Osteoblast (primary cell): ENCODE measurements at places on chromosomes 16 and 17. TPM values are rescaled to one million over a fixed set of nuclear protein-coding genes. Genes with fewer than 3 reads are reported as not detected.

GRCh38 chr16:88846088-88846487, 10.7 kb downstream of the GALNS start:
- H3K36me3 ChIP-seq: no peaks in the 10 kb centered on the region
- H3K27ac ChIP-seq: no peak overlapping the region
- H3K27me3 ChIP-seq: no peaks in the 10 kb centered on the region

GRCh38 chr17:35218915-35219314, 24.0 kb upstream of the SLFN5 start:
- no peaks in the 10 kb centered on the region for H3K4me1 ChIP-seq
- DNase-seq: no peak
- H3K27me3 ChIP-seq: no peaks in the 10 kb centered on the region
- H3K27ac ChIP-seq: no peak overlapping the region

DNA sequence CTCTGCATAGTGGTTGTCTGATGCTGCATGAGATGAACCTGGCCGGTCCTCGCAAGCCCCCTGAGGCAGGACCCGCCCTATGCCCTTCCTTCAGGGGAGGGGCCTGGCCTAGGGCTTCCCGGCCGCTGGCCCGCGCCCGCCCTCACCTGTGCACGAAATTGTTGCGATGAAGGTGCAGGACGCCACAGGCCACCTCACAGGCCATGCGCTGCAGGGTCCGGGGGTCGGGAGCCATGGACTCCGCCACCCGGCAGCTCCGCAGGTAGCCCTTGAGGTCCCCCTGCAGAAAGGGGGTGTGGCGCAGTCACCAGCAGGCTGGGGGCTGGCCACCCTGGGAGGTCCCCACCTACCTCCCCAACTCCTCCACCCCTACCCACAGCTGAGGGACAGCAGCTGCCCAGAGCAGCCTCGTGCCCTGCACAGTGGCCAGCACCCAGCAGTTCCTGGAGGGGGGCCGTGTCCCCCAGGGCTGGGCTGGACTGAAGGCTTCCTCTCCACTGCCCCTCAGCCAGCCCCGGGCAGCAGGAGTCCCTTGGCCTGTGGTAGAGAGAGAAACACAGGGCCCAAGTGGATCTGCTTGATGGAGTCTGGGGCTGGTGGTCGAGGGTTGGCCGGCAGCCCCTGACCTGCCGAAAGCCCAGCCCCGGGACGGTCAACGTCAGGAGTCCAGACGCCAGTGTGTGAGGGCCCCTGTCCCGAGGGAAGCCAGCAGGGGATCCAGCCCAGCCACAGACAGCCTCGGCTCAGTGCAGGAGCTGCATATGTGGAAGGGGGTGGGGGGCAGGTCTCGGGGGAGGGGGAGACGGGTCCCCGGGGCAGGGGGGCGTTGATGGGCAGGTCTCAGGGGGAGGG, 38.8 kb upstream of the PVALEF start:
- H3K36me3 ChIP-seq: no peaks in the 10 kb centered on the region
- H3K27ac ChIP-seq: no peak overlapping the region
- DNase-seq: no peak
- no peaks in the 10 kb centered on the region for H3K4me1 ChIP-seq
- H3K27me3 ChIP-seq: peaks cover 9% of the 10 kb centered on the region

RHBDL3 gene
- under 0.01 TPM in 2 replicates for total RNA-seq

DNA sequence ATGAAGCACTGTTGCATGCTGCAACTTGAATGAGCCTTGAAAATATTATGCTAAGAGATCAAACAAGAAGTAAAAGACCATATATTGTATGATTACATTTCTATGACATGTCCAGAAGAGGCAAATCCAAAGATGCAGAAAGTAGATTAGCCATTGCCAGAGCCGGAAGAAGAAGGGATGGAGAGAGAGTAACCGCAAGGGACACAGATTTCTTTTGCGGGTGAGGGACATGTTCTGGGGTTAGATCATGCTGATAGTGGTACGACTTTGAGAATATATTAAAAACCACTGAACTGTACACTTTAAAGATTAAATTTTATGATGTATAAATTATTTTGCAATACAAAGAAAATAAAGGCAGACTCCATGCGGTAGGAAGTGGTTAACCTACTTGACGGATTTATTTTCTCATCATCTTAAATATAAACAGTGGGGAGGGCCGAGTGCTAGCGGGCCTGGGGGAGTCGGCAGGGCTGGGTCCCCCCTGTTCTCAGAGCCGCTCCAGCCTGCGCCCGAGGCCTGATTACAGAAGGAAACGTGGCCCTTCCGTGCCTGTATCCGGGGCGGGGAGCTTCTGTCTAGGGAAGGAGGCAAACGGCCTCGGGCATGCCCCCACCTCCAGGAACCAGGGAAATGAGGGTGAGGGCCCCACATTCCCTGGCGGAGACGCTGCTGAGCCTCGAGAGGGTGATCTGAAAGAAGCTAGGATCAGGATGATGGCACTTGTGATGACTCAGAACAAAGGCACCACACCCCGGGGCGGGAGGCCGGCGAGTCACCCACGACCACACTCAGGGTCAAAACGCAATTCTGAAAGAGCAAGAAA, 48.0 kb downstream of the SHCBP1 start:
- no peaks in the 10 kb centered on the region for H3K36me3 ChIP-seq
- H3K27me3 ChIP-seq: no peaks in the 10 kb centered on the region

DNA sequence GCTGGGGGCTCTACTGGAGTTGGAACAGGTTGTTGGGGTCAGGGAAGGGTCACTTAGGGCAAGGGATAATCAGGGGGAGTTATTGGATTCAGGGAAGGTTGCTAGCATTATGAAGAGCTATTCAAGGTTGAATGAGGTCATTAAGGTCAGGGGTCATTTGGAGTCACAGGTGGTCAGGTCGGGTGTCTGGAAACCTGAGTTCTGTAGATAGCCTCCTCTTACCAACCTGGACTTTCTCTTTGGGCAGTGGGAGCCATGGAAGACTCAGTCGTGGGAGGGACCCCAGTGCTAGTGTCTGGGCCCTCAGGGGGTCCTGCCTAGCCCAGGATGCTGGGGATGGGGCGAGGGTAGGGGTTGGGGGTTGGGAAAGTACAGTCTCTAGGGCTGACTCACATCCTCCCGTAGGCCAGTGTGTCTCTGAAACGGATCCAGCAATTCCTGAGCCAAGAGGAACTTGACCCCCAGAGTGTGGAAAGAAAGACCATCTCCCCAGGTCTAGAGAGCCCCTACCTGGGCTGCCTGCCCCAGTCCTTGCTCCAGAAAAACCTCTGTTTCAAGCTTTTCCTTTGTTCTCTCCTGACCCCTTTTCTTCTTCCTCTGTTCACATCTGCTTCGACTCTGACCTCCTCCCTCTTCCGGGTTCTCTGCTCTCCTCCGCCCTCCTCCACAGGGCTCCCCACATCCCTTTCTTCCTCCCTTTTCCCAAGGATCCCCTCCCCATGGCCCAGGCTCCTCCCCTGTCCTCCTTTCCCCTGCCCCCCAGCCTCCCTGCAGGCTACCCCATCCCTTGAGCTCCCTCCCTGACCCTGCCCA, 33.5 kb downstream of the ABCC3 start:
- H3K4me3 ChIP-seq: no peak overlapping the region
- H3K4me1 ChIP-seq: peaks cover 23% of the 10 kb centered on the region
- no peaks in the 10 kb centered on the region for H3K36me3 ChIP-seq
- peak overlapping the region; percentile 49 for H3K27ac ChIP-seq
- peak; percentile 89 for DNase-seq

OMG gene
- total RNA-seq: 0.72 and 0.88 TPM in 2 replicates

DNA sequence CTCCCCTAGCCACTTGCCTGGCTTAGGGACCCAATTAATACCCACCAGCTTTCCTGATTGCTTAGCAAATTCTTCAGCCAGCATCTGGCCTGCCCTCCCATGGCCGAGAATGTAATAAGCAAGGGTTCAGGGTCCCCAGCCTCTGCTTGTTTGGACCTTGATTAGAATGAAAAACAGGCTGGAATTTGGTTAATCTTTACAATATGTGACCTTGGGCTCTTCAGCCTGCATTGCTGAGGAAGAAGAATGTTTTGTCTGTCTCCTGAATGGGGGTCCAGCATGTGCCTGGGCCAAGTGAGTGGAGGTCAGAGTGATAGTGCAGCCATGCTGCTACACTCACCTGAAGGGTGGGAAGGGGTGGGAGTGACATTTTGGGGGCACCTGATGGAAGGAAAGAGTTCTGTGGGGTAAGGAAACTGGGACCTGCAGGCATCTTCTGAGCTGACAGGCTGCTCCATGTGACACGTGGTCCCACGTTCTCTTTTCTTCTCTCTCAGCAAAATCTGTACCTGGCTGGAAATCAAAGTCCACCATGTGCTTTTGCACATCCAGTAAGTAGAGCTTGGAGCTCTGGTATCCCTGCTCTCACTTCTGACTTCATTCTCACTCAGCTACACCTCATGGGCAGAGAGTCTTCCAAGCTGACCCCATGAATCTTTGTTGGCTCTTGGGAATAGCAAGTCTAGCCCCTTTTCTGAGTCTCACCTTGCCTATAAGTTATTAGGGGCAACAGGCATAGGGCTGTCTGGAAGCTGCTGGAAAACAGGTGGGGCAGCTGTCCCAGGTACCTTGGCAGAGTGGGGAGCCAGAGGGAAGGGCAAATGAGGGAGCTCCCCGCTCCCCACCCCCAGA, 5.3 kb downstream of the TMEM106A start:
- no peak overlapping the region for H3K4me3 ChIP-seq
- peaks cover 68% of the 10 kb centered on the region for H3K36me3 ChIP-seq

GRCh38 chr16:72172105-72173034, at the start of gene PMFBP1:
Gene PMFBP1 (minus strand): TSS chr16:72172155. CDS start chr16:72171208, 947 bp downstream.
- H3K27me3 ChIP-seq: no peaks in the 10 kb centered on the region
- H3K27ac ChIP-seq: no peak within 1 kb of the TSS
- no peak for DNase-seq
- no peak within 1 kb of the TSS for H3K4me3 ChIP-seq

- no peak for DNase-seq
- H3K27me3 ChIP-seq: no peaks in the 10 kb centered on the region
- peaks cover 17% of the 10 kb centered on the region for H3K36me3 ChIP-seq
- peak overlapping the region; percentile 64 for H3K27ac ChIP-seq
Measured at GRCh38 chr16:46974352-46974751, 878 bp upstream of the DNAJA2 start.

DNA sequence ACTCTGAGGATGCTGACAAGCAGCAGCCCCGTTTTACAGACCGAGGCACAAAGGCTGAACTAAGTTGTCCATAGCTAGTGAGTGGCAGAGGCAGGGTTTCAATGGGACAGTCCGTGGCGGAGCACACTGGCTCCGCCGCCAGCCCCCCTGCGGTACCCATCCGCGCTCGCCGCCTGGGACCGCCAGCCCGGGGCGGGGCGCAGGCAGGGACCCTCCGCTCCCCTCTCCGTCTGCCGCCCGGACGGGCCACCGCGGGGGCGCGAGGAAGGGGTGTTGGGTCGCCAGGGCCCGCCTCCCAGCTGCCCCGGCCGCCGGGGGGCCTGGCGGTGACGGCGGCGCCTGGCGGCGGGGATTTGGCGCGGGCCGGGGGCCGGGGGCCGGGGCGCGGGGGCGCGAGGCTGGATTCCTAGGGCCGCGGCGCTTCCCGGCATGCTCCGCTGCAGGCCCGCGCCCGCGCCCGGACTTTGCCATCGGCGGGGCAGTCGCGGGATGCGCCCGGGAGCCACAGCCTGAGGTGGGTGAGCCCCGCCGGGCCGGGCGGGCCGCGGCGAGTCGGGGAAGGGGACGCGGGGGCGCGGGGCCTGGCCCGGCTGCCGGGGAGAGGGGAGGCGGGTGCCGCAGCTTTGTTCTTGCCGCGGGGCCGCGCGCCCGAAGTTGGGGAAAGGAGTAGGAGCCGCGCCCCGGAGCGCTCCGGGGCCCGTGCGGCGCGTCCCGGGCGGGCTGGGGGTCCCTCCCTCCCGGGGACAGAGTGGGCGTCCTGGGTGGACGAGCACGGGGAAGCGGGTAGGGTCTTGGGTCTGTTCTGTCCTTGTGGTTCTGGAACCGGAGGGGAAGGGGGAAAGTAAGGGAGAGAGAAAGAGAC, at the start of gene TMEM98:
TSS of gene TMEM98 (plus strand) at position 430 of the 862 bp plus-strand sequence. CDS start 3,376 bp downstream, outside the sequence.
- H3K36me3 ChIP-seq: peaks cover 4% of the 10 kb centered on the region
- peak within 1 kb of the TSS; percentile 72 for H3K4me3 ChIP-seq
- H3K27me3 ChIP-seq: no peaks in the 10 kb centered on the region
- peaks cover 12% of the 10 kb centered on the region for H3K4me1 ChIP-seq
- DNase-seq: peak; percentile 93

KIF18B gene
- 0.72 and 1.2 TPM in 2 replicates for total RNA-seq

KRTAP4-12 gene
- not detected in 2 replicates for total RNA-seq

CD300A gene
- not detected in 2 replicates for total RNA-seq

DNA sequence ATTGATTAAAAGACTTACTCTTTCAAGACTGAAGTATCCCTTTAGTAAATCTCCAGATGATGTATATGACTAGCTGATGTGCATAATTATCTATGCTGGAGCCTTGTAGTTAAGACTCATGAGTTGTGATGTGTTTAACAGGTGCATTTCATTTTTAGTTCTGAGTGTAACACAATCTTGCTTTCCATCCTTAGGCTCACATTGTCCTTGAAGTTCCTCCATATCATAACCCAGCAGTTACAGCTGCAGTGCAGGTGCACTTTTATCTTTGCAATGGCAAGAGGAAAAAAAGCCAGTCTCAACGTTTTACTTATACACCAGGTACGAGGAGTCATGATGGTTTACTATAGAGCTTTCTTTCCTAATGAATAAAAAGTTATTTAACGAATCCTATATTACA, 52.9 kb downstream of the ESRP2 start:
- H3K27ac ChIP-seq: no peak overlapping the region
- H3K4me3 ChIP-seq: no peak overlapping the region
- H3K4me1 ChIP-seq: no peaks in the 10 kb centered on the region
- peaks cover 14% of the 10 kb centered on the region for H3K36me3 ChIP-seq

GRCh38 chr17:75615301-75615700, 17.9 kb upstream of the SMIM5 start:
- DNase-seq: no peak
- H3K36me3 ChIP-seq: no peaks in the 10 kb centered on the region

DNA sequence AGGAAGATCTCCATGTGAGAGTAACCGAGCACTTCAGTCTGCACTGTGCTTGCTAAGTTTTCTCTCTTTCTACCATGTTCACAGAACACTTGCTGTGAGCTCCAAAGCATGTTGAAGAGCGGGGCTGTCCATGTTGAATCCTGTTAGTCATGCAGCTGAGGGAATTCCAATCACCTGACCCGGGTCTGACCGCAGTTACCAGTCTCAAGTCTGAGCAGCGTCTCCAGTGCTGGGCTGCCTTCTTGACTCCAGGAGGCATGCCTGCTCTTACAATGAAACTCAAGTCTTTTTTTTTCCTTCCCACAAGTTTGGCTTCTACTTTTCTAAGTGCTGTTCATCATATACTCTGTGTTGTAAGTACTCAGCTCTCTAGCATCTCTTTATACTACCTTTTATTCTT, 44.3 kb downstream of the HOXB1 start:
- H3K4me1 ChIP-seq: peaks cover 53% of the 10 kb centered on the region
- DNase-seq: peak; percentile 97
- peak overlapping the region; percentile 36 for H3K27ac ChIP-seq
- no peaks in the 10 kb centered on the region for H3K27me3 ChIP-seq
- no peaks in the 10 kb centered on the region for H3K36me3 ChIP-seq

FBXL20 gene
- total RNA-seq: 20.3 and 22.1 TPM in 2 replicates

DNA sequence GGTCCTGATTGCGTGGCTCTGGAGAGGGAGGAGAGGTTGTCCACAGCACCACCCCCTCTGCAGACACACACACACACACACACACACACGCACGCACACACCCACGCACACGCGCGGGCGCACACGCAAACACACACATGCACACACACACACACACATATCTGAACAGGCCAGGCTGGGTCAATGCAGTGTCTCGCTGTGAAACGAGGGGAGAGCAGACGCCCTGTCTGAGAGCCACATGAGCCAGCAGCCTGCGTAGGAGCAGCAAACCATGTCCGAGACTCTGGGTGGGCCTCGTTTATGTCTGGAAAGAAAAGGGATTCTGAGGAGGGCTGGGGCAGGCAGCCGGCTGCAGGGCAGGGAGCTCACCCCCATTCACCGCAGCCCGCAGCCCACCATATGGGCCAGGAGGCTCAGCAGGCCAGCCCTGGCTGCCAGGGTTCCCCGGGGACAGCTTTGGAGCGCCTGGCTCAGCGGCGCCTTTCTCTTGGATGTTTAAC, 93.3 kb upstream of the TNRC6C start:
- no peak overlapping the region for H3K4me3 ChIP-seq
- H3K27ac ChIP-seq: no peak overlapping the region
- DNase-seq: peak; percentile 79
- H3K27me3 ChIP-seq: peaks cover 26% of the 10 kb centered on the region
- H3K4me1 ChIP-seq: no peaks in the 10 kb centered on the region
